Activated CD4-positive, alpha-beta T cell treated with anti-CD3 and anti-CD28 coated beads for 36 hours (primary cell): ENCODE measurements at places on chromosomes 11 and 22.
A peak's percentile ranks its signal among the peaks of the same experiment; 100 is the strongest.

- DNase-seq = no peak
These were observed 6.2 kb downstream of the SMTNL1 start for GRCh38 chr11:57543593-57543992.

DNA sequence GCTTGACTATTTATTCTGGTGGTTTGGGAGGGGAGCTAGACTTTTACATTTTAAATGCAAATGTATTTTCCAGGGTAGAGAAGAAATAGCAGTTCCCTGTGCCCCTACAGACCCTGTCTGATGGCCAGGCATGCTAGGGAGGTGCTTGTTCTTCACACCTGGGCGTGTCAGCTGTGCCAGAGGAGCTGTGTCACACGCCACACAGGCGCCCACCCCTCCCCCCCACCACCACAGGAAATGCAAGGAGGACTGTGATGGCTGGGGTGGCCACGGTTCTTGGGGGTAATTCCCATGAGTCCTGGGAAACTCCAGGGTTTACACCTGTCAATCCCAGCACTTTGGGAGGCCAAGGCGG, 82.2 kb downstream of the FLI1 start:
- peak; percentile 53 for DNase-seq

DNA sequence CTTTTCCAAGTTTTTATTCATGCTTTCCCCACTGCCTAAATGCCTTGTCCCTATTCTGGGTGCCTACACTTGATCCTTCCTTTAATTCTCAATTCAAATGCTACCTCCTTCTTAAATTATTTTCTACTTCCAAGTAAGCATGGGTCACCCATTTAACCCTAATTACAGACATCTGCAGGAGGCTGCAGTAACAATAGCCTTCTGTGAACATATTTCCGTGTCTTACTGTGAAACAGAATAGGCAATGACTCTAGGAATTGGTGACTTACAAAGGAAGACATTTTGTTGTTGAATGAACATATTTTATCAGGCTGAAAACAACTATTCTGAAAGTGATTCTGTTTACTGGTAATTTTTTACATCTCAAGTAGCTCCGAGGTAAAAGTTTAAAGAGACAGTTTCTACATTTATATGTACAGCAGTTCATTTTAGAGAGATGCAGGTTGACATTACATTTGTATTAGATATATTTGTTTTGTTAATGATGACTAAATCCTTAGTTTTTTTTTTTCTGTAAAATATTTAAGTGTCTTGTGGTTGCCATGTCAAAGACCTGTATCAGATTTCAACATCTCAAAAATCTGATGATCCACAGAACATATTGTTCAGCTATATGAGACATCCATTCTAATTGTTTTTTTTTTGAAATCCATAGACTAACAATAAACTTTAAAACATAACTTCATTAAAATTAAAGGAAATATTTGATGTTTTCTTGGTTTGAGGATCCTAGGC, 316.8 kb downstream of the CASP12 start:
- DNase-seq = no peak

GRCh38 chr11:61850687-61851086, 22.6 kb downstream of the FADS2 start:
- no peak for DNase-seq

GRCh38 chr22:46750863-46751443, 11.5 kb upstream of the TBC1D22A start:
- DNase-seq = no peak

DNA sequence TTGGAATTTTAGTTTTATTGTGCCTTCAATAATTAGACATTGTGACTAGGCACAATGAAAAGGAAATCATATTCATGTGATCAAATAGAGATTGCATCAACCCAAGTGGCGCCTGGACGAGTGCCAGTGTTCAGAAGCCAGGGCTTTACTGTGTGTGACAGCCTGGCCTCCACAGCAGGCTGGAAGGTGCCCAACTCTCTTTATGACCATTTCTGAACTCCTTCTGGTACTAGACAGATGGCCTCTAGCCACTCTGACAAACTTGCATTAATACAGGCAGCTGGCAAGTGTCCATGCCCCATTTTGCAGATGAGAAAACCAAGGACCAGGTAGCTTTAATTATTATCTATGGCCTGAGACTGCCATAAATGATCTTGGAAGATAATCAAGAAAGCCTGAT, 8.3 kb upstream of the POU2AF1 start:
- DNase-seq = no peak

DNA sequence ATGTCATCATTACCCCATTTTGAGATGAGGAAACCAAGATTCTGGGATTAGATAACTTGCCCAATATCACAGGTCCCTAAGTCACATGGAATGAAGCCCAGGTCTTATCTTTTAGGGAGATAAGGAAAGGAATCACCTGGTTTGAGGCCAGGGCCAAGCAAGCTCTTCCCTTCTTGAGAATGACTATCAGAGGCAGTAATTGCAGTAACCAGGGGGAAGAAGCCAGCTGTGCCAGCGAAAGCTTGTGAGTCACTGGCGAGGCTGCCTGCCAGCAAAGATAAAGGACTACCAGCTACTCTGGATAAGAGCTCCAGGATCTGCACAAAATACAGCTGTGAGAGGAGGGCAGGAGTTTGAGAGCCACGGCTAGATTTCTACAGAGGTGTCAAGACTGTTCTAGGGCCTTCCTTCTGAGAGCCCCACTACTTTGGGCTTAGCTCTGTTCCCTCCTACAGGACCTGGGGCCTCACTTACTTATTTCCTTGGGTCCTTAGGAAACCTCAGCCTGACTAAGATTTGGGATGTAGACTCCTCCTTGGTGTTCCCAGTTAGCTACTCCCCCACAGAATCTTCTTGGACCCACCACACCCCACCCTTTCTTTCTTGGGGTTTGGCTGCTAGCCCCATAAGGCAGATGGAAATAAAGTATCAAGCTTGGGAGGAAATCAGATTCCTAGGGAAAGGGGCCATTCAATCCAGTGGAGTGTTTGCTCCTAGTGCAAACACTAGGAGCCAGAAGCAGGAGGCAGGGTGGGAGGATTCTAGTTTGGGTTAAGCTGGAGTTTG, 9.7 kb upstream of the CCKBR start:
- DNase-seq = no peak

DNA sequence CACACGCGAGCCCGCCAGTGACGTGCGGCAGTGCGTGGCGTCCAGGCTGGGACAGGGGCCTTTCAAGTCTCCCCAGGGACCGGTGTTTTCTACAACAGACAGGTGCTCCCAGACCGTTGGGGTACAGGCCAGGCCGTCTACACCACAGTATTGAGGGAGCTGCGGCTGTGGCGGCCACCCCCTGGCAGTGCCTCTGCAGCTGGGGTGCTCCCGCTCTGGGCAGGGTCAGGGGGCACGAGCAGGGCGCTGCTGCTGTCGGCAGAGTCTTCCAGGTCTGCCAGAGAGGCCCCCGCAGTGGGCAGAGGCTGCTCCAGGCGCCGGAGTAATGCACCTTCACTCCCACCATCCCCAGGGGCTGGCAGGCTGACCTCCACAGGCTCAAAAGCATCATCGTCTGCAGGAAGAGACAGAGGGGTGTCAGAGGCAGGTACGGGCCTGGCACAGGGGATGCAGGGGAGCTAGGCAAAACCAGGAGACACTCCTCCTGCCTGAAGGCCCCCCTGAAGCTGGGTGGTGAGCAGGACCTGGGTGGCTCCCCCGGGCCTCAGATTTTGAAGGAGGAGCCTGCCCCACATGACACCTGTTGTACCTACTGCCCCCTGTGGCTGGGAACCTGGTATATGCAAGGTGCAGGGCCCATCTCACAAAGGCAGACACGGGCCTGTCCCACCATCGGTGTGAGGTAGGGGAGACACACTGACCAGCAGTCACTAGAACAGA, 83.3 kb downstream of the DGCR2 start:
- no peak for DNase-seq

GRCh38 chr22:28953403-28953802, 70.0 kb downstream of the ZNRF3 start:
- DNase-seq = no peak

GRCh38 chr22:36211237-36211861, 9.7 kb upstream of the APOL4 start:
- DNase-seq = no peak

GRCh38 chr11:100674212-100674611, 12.9 kb upstream of the ARHGAP42 start:
- no peak for DNase-seq

- no peak for DNase-seq
These were observed 63.9 kb downstream of the TP53I11 start for GRCh38 chr11:44886790-44887140.

GRCh38 chr11:97107604-97108003, 717.8 kb downstream of the JRKL start:
- no peak for DNase-seq

DNA sequence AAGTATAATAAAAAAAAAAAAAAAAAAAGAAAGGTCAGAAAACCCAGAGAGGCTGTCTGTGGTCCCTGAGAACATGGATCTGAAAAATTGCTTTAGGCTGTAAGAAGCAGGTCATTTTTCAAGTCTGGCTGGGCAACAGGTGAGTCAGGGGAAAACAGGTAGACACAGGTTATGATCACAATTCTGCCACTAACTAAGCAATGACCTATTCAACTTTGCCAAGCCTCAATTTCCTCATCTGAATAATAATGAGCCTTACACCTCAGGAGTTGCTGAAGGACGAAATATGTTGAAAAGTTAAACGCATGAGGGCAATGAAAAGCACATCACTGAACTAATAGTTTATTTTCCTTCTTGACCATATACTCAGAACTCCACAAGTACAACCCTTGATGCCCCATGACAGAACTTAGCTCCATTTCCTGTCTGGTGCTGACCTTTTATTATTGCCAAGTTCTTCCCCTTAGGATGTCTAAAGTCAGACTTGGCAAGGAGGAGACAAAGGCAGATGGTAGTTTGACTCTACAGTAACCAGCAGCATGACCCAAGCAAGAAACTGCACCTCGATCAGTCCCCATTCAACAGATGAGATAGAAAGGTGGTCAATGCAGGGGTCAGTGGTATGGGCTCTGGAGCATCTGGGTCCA, 93.6 kb downstream of the SYN3 start:
- no peak for DNase-seq

- DNase-seq = peak; percentile 82
These were observed 43.6 kb downstream of the CACNG2 start for GRCh38 chr22:36659762-36660509.

- DNase-seq = no peak
These were observed 93.3 kb downstream of the RCN1 start for GRCh38 chr11:32184041-32184722.

DNA sequence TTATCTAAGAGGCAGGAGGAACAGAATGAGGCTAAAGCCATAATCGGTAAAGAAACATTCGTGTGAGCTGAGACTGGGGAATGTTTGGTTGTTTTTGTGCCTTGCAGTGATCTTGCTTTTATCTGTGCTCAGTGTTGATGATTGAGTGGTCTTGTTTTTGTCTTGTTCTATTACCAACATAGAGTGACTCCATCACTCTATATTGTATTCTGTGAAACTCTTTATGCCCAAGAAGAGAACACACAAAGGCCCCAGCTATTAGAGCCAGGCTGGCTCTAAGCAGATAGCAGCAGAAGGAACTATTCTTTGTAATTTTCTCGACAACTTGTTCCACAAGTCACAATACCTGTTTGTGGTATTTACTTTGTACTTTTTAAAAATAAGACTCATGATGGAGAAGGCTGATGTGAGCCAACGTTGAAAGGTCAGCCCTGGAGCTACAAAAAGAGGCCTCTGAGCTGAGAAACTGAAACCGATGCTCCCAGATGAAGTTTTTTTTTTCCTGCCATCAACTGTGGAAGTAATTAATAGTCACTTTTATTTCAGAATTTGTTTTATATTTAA, 68.4 kb downstream of the LARGE1 start:
- no peak for DNase-seq

DNA sequence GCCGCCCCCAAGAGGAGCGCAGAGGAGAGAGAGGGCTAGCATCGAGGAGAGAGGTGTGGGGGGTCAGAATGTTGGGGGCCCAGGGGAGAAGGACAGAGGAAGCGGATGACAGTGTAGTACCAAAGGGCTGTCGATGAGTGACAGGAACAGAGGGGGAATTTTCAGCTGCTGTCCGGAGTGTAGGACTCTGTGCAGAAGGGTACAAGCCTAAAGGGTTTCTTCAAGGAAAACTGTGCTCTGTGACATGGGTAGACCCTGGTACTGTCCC, 5.3 kb upstream of the NLRP6 start:
- no peak for DNase-seq

- DNase-seq = no peak
These were observed 72.2 kb downstream of the GAB2 start for GRCh38 chr11:78345450-78345849.
